ENCODE measurements at places on chromosomes 5 and 9.

- DNase-seq = no peak
Measured at GRCh38 chr9:124562328-124562727, 55.1 kb upstream of the NR5A1 start.

GRCh38 chr5:54440456-54440893 is 15.0 kb upstream of the HSPB3 start:
- no peak for DNase-seq

GRCh38 chr5:88190106-88190834 is 78.4 kb downstream of the TMEM161B start:
- DNase-seq = no peak

DNA sequence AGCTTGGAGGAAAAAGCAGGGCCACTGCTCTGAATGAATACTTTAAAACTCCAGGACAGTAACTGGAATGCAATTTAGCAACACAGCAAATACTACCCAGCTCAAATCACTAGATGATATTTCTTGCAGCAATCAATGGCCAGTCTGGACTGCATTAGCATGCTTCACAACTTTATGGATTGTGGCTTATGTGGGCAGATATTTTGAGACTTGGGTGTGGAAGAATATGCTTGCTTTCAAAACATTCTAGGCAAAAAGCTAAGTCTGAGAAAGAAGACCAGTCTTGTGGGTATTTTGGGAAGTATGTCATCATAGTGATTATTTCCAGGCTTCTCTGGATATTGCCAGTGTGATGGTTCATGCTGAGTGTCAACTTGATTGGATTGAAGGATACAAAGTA is 3.1 kb downstream of the RANBP3L start:
- DNase-seq = no peak

- DNase-seq = no peak
Measured at GRCh38 chr5:26310415-26310814, 728.0 kb downstream of the CDH9 start.

GRCh38 chr5:96903300-96903699 is 27.0 kb downstream of the ERAP2 start:
- DNase-seq = no peak

- DNase-seq = no peak
Measured at GRCh38 chr9:1210954-1211353, 160.8 kb downstream of the DMRT2 start.

GRCh38 chr5:93886917-93887361 is 145.5 kb upstream of the POU5F2 start:
- no peak for DNase-seq

DNA sequence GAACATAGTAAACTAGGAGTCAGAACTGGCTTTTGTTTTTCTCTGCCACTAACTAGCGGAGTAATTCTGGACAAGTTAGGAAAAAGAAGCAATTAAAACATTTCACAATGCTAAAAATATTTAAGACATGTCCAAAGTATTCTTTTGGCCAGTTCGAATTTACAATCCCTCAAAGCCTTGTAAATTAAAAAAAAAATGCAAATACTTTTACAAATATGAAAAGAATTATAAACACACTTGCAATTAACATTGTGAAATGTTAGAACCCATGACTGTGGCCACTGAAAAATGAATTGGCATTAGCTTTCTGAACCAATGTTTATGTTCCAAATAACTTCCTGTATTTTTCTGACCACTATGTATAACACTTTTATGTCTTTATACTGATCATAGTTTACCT is 2.2 kb downstream of the RAD1 start:
- no peak for DNase-seq

DNA sequence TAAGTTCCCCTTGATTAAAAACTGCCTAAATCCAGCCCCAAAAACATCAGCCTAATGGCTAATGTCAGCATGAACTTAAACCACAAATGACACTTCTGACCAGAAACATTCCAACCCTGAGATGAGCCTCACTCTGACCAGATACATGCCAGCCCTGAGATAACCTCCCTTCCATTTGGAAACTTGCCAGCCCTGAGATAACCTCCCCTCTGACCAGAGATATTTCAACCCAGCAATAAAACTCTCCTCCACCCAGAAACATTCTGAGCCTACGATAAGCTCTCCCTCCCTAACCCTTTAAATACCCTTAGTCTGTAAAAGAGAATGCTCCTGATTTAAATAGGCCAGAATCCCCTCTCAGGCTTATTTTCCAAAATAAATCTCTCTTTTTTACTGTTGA is 1035.7 kb upstream of the NUDT12 start:
- DNase-seq = no peak

- no peak for DNase-seq
Measured at GRCh38 chr5:169615561-169615960, 21.5 kb upstream of the DOCK2 start.

DNA sequence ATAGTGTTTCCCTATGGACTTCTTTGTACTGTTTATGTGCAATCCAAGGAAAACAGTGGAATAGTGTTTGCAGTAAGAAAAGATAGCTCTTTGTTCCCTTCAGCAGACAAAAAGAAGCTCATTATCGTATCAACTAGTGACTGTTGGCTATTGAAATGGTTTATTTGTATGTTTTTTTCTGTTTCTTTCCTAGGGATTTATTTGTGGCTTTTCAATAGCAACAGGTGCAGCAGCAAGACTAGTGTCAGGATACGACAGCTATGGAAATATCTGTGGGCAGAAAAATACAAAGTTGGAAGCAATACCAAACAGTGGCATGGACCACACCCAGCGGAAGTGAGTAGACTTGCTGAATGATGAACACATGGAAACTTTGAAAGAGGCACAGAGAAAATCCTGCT is 65.1 kb downstream of the SLC44A1 start:
- DNase-seq = no peak

GRCh38 chr5:118006219-118006618 is 982.1 kb downstream of the DTWD2 start:
- DNase-seq = no peak

DNA sequence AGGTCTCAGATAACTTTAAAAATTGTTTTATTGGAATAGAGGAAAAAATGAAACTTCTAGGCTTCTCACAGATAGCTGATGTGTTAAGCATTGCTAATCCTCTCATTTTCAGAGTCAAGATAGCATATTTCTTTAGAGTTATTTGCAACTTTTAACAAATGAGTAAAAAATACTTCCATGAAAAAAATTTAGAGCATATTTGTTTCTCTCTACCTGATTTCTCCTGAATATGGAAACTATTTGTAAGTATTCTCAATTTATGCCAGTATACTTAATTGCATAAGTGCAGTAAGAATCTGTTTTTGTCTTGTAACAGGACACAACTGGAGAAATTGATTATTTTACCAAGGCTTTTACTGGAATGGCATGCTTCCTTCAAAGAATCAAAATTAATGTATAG is 3.6 kb upstream of the TRIM32 start:
- DNase-seq = no peak

DNA sequence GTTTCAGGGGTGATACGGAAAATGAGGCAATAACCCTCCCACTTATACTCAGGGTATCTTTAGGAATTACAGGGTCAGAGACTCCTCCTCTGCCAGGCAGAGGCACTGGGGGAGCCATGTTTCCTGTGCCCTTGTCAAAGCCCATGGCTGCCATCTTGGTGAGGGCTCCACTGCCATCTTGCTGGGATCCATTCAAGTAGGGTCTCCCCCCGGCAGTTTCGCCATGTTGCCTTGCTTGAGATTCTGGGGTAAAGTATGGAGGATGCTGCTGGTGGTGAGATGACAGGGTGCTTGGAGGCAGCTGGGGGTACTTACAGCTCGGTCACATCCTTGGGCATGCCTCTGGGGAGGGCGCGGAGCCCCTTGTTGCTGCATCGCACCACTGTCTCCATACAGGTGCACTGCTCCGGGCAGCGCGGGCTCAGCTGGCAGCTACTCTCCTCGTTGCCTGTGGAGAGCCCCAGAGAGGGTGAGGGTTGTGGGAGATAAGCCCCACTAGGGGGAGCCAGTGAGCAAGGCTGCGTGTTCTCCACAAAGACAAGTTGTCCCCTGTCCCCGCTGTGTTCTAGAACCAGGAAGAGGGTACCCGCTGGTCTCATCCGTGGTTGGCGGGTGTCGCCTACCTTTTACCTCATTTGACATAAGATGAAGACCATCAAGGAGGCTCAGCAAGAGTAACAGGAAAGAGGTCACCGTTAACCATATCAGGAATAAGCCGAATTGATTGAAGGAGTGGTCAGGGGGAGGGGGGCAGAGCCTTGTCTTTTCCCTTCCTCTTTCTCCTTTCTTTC is 169.0 kb upstream of the PANK3 start:
- DNase-seq = no peak

DNA sequence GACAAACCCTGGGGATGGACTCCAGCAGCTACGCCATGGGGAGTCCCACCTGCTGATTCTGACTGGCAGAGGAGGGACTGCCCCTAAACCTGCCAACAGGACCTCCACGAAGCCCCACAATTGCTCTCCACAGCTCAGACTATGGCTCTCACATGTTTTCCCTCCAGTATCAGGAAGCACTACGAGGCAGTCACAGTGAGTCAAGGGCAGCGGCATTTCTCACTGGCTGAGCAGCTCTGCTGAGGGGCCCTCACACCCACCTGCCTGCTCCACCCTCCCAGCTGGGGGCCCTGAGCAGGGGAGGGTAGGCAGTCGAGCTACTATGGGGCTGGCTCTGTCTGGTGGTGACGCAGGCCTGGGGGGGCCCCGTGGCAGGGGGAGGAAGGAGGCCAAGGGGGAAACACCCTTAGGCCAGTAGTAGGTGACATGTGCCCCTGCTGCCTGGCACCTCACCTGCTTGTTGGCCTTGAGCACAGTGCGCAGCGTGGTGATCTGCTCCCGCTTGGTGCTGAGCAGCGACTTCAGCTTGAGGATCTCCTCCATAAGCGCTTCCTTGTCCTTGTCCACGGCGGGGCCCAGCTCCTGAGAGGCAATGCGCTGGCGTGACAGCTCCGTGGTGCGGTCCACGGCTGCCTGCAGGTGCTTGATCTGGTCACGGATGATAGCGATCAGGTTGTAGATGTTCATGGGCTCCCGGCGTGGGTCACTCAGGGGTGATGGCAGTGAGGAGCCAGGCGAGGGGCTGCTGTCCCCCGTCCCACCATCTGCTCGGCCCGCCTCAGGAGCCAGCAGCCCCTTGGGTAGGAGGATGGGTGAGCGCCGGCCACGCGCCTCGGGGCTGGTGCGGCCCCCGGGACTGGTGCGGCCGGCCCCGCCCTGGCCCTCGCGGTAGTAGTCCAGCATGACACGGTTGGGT is 46.3 kb downstream of the BICD2 start:
- DNase-seq = no peak

- DNase-seq = no peak
Measured at GRCh38 chr9:110810262-110810976, 141.8 kb downstream of the MUSK start.

GRCh38 chr9:77594963-77595362 is 53.2 kb downstream of the GNA14 start:
- no peak for DNase-seq

- no peak for DNase-seq
Measured at GRCh38 chr5:66982470-66982869, 214.1 kb downstream of the CD180 start.

GRCh38 chr9:124348831-124349230 is 66.4 kb downstream of the PSMB7 start:
- no peak for DNase-seq

GRCh38 chr5:172791286-172791685 is 20.3 kb upstream of the DUSP1 start:
- no peak for DNase-seq

DNA sequence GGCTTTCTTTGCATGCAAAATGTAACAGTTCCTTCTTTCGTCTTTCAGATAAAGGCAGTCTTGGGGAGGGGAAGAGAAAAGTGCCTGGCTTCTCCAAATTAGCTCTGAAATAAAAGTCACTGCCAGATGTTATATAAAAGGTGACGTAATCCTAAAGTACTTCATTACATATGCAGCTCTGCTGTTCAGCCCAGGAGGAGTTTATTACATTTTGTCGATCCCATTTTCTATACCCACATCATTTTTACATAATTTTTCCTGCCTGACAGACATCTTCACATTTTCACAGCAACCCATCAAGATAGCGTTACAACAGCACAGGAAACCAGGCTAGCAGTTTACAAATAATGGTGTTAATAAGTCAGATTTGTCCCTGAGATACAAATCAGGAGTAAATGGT is 86.7 kb upstream of the SLC30A5 start:
- DNase-seq = no peak

- DNase-seq = no peak
Measured at GRCh38 chr9:82893549-82893948, 169.4 kb downstream of the RASEF start.

GRCh38 chr5:32753051-32753450 is 41.9 kb downstream of the NPR3 start:
- DNase-seq = no peak

- DNase-seq = no peak
Measured at GRCh38 chr9:88835038-88835466, 156.2 kb upstream of the S1PR3 start.

DNA sequence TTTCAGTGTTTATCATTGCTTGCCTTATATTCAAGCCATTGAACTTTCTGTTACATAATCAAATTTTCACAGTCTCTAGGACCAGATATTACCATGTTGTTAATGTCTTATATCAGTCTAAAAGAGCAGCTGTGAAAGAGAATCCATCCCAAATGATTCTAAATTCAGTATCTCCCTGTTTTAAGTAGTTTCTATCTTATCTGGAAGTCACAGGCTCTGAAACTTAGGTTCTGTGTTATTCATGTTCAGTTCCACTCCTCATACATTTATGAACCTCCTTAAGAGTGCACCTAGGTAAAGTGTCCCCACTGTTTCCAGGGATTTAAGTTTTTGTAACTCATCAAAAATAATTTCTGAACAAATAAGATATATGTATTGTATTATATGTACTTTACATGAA is 9.7 kb downstream of the LYRM7 start:
- DNase-seq = no peak

DNA sequence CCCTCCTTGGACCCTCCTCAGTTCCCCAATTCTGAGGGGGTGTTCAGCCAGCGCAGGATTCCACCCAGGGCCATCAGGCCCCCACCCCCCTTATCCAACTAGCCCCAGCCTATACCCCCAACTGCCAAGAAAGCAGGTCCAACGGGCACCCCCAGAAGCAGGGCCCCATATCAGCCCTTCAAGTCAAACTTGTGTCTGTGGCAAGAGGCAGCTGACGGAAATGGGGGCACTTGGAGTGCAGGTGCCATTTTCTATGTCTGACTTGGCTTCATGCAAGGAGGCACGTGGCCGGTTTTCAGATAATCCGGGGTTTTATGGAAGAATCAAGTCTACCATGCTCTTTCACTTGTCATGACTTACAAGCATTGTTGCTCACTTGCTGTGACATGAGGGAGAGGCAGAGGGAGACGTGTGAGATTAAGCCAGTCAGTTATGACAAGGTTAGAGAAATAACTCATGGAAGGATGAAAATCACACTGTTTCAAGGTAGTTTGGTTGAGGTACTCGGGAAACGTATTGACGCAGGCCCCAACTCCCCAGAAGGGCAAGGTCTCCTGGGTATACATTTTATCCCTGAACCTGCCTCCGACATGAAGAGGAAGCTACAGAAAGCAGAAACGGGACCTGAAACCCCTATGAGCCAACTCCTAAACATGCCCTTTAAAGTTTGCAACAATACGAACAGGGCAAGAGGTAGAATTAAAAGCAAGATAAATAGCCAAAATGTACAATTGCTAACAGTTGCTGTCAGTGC is 26.5 kb upstream of the CLPTM1L start:
- DNase-seq = no peak

All from cortex of kidney (tissue), 1 donor.